Fibroblast of skin of left biceps (primary cell): ENCODE measurements at places on chromosomes 12 and 14.
A peak's percentile ranks its signal among the peaks of the same experiment; 100 is the strongest.

GRCh38 chr14:80055667-80056496 is 155.4 kb downstream of the DIO2 start:
- DNase-seq: peak; percentile 22

- DNase-seq: no peak
These were observed 553 bp upstream of the KRT79 start for GRCh38 chr12:52834727-52835001.

DNA sequence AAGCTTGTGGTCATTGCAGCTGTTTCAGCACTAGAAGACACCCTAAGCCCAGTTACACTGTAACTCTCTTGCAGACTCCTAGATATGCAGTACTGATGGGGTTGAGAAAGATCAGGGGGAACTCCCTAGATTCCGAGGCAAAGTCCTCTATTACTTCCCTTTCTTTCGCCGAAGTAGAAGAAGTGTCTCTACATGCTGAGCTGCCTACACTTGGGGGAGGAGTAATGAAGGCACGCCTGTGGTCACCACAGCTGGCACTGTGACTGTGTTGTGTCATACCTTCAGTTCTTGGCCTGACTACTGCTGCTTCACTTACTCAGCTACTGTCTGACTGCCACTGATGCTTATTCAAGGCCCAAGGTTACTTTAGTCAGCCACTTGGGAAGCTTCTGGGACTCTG is 35.1 kb upstream of the RPL10L start:
- DNase-seq: no peak

DNA sequence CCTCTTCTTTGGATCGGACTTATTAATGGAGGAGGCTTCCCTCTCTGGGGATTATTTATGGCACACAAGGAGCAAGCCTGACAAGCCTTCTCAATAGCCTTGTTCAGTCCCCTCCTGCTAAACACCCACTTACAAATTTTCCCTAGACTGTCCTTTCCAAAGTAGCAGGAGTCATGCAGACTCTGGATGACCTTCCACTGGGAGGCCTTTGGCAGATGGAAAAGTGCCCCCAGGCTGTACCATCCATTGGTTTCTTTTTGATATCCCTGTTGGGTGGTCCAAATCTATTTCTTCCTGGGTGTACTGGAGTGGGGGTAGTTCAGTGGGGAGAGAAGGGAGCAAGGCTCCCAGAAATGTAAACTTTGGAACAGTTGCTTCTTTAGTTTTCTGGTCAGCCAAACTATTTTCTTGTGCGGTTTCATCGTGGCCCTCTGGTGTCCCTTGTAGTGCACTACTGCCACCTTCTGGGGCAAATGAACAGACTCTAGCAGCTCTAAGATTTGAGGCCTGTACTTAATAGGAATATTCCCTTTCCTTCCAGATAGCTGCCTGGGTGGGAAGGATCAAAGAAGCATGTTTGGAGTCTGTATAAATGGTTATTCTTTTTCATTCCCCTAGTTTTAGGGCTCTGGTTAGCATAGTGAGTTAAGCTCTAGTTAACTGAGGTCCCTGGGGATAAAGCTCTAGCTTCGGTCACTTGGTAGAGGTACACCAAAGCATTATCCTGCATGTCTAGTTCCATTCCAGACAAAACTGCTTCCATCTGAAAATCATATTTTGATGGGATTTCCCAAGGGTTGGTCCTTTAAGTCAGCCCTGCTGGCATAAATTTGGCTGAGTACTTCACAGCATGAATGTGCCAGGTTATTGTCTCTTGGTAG is 409.5 kb downstream of the SLC6A15 start:
- peak; percentile 42 for DNase-seq

DNA sequence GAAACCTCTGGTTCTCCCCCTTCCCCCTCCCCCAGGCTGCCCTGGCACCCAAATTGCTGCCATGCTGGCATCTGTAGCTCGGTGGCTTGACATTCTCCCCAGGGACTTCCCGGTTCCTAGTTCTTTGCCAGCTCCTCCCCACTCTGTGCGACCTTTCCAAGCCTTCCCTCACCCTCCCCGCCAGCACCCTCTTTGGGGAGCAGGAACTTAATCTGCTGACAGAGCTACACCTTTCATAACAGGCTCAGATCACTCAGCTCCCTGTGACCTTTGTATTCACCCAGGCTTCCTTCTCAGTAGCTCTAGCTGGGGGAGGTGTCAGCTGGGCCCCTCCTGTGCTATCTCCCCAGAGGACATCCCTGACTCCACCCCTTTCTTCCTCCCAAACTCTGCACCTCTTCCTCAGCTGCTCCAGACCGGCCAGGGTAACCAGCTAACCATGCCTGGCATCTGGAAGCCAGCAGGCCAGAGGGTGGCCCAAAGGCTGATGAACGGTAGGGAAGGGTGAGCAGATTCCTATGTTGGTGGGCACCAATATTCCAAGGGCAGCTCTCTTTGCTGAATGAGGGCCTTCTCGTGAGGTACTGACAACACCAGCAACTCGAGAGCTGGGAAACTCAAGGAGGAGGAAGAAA is 1.8 kb upstream of the COX14 start:
- DNase-seq: no peak

DNA sequence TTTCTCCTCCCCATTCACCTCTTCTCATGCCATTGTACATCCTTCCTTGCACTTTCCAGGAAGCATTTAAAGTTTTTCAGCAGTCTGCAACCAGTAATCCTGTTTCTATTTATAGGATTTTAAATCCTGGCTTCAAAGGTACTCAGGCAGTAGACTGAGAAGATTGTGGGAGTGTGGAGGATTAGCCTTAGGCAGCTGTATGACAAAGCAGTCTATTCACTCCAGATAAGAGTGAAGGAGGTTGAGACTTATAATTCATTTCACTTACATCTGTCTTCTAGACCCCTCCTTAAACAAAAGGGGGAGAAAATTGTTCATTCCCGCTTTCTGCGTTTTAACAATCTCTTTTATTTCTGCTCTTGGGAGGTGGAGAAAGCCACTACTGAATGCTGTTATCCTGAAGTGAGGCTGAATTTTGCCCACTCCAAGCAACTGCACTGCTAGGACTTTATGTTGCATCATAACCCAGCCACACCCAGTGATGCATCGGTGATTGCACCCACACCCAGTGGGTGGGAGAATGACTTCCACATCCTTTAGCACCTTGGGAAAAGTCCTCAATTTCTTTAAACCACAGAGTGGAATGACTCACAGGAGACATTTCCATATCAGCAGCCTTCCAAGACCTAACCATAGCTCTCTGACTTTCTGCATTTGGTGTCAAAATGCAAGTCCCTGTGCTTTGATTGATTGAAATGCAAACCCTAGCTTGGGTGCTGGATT is 382.5 kb upstream of the ATP2B1 start:
- peak; percentile 71 for DNase-seq

DNA sequence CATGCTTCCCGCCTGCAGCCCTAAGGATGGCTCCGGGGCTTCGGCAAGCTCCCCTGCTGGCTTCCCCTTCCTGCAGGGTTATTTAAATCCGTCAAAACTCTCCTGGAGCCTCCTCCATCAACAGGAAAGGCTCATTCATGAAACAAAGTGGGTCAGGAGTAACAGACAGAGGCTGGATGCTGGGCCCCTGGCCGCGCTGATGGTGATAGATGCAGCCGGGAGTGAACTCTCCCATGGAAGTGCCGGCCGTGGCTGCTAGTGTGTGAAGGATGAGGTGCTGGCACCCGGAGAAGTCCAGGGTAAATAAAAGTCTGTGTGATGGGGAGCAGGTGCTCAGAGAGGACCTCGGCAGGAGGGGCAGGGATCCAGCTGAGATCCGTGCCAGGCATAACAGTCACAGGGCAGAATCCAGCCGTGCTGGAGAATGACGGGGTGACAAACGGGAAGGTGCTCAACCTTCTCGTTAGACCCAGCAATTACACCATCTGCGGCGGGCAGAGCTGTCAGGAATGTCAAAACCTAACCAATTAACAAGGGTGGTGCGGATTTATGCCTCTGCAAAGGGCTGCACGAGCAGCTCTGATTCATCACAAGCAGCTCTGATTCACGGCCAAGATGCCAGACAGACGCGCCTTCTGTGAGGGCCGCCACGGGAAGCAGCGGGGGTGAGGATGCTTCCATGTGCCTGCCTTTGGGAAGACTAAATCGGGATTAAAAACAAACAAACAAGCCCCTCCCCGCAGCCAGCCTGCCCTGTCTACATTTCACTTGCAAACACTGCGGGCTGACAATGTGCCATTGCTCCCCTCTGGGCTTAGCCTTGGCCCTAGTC is 55.6 kb downstream of the SYNE3 start:
- peak; percentile 28 for DNase-seq

DNA sequence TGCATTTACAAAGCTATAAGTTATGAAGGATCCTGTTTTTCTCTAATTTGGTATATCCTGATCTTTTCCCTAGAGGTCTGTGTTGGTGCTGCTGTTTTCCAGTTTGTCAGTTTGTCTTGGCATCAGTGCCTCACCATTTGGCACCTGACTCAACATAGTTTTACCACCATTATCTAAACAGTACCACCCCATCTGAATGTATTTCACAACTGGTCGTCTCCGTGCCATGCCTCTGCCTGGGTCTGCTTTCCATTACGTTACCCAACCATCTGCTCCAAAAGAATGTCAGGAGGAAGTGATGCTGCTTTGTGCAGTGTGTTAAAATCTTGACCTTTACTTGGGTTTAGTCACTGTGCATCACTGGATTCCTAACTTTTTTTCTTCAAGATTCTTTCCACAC is 129.3 kb upstream of the RASSF8 start:
- DNase-seq: peak; percentile 91

- no peak for DNase-seq
These were observed 172.7 kb upstream of the PARP11 start for GRCh38 chr12:4045786-4046494.

DNA sequence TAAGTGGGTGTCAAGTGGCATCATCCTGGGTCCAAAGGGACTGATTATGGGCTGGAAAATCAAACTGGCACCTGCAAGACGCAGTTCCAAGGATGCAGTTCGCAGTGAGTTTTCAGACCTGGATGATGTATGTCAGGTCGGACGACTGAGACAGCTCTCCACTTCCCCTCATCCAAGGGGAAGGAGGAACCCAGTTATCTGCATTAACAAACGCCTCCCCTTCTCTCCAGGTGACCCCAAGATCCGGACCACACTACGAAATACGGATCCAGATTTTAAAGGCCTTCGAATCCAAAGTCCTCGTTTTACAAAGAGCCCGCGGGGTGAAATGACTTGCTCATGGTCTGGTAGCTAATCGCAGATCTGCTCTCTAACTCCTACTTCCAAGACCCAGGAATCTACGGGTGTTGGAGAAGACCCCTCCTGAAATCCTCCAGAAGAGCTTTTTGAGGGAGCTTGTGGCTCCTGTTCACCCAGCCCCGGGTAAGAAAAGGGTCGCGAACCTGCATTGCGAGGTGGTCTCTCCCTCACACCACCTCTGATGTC is 460 bp upstream of the SYNE2 start:
- DNase-seq: no peak
